ENCODE measurements at places on chromosomes 16 and 17. TPM values are rescaled to one million over a fixed set of nuclear protein-coding genes. Genes with fewer than 3 reads are reported as not detected.
A peak's percentile ranks its signal among the peaks of the same experiment; 100 is the strongest.

The HSD11B2 gene
- total RNA-seq: 0.41 TPM

The TEKT5 gene
- 1.6 TPM for total RNA-seq

The RAC3 gene
- 110 TPM for total RNA-seq

The CRISPLD2 gene
- total RNA-seq: 3.3 TPM

The CCL8 gene
- not detected for total RNA-seq

The HEATR9 gene
- not detected for total RNA-seq

The ANKRD13B gene
- total RNA-seq: 19.6 TPM

GRCh38 chr16:2223942-2224486, 623 bp downstream of the E4F1 start:
- peak; percentile 75 for DNase-seq

- DNase-seq: no peak
Measured at GRCh38 chr17:50690887-50691549, 16.7 kb downstream of the ANKRD40 start.

DNA sequence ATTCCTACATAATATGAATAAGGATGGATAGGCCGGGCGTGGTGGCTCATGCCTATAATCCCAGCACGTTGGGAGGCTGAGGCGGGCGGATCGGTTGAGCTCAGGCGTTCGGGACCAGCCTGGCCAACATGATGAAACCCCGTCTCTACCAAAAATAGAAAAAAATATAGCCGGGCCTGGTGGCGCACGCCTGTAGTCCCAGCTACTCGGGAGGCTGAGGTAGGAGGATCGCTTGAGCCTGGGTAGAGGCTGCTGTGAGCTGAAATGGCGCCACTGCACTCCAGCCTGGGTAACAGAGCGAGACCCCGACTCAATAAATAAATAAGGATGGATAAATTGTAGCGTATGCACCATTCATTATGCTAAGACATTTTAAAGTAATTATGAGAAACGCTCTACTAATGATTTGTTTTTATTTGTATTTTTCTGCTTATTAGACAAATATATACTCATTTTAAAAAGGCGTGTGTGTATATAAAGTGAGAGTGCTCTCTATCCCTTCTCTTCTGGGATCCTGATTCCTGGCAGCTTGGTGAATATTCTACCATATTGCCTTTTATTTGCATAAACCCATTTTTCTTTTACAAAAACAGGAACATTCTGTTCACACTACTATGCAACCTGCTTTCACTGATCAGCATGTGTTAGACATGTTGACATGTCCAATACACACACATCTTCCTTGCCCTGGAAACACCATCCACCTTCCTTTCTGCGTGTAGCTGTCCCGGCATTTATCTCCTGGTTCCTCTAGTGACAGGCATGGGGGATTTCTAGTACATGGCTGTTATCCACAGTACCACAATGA, 26.4 kb downstream of the DDX19A start:
- DNase-seq: no peak

DNA sequence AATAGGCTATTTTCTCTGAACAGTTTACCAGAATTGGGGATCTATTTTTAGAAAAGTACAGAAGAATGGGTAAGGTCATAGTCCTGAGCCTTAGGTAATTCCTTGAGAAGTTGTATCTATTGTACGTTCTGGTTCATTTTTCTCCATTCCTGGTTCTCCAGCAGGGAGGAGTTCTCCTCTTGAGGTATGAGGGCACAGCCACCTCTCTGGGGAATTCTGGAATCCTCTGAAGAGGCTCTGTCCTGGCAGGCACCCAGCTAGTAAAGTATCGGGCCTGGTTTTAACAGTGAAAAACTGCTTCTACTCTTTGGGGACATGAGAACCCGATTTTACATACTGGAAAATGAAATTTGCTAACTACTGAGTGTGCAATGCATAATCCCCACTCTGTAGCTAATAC, 19.6 kb upstream of the PMFBP1 start:
- DNase-seq: no peak

- no peak for DNase-seq
Measured at GRCh38 chr17:73211745-73212144, 18.9 kb downstream of the COG1 start.

GRCh38 chr17:4881761-4882555, 17.4 kb upstream of the C17orf107 start:
- DNase-seq: no peak

DNA sequence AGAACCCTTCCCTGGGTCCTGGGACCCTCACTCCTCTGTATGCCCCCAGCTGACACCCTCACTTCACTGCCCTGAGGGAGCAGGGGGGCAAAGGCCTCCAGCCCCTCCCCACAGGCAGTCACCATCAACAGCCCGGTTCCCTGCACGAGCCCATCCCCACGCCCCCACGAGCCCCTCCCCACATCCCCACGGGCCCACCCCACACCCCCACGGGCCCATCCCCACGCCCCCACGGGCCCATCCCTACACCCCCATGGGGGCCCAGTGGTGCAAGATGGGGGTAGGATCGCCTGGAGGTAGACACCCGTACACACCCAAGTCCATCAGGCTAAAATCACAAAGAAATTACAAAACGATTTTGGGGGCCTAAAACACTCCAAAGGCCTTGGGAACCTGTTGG, 42.3 kb downstream of the LMF1 start:
- no peak for DNase-seq

DNA sequence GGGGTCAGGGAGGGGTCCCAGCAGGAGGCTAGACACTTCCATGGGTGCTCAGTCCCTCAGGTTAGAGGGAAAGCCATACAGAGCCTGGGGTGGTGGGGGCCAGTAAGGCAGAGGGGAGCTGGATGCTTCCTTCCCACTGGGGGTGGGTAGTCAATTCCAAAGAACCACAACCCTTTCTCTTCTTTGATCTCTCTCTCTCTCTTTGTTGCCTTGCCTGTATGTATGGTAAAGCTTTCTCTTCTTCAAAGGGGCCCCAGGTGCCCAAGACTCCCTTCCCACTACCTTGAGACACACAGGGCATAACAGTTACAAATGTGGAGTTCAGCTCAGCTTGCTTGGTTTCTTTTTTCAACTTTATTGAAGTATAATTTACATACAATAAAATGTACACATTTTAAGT, 30.5 kb upstream of the C1QL1 start:
- no peak for DNase-seq

DNA sequence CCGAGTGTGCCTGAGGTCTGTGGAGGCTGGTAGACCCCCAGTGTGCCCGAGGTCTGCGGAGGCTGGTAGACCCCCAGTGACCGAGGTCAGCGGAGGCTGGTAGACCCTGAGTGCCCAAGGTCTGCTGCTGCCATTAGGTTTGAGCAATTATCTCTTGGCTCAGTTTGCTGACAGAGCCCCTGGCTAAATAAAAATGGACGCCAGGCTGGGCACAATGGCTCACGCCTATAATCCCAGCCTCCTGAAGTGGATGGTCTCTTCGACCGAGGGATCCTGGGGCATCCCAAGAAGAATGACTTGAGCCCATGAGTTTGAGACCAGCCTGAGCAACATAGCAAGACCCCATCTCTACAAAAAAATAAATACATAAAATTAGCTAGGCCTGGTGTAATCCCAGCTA, 98.7 kb upstream of the ZNF469 start:
- DNase-seq: no peak

DNA sequence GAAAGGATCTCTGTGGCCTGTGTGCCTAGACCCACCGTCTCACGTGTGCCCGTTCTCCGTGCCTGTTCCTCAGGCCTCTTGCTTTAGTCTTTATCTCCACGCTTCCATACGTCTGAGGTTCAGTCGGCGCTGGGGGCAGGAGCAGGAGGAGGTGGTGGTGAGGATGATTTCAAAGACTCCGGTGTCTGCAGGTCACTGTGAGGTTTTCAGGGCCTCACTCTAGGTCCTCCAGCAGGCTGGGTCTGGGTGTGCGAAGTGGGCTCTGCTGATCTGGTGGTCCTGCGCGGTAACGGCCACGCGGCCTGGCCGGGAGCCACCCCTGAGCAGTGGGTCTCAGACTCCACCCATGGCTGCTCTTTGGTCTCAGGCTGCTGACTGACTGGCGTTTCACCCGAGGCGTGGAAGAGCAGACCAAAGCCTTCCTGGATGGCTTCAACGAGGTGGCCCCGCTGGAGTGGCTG, 14.4 kb upstream of the CLEC18A start:
- no peak for DNase-seq

DNA sequence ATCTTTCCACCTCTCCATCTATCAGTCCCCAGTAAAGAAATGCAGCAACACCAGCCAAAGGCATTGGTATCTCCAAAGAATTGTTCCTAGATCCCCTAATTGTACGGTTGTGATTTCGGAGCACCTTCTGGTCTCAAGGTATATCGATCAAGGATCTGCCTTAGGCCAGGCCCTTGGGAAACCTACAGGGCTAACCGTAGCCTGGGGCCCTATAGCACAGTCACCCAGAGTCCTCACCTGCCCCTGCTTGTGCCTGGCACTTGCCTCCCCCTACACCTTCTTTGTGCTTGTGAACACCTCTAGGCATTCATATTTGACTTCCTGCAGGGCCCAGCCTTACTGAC, 16.8 kb upstream of the AURKB start:
- DNase-seq: no peak

DNA sequence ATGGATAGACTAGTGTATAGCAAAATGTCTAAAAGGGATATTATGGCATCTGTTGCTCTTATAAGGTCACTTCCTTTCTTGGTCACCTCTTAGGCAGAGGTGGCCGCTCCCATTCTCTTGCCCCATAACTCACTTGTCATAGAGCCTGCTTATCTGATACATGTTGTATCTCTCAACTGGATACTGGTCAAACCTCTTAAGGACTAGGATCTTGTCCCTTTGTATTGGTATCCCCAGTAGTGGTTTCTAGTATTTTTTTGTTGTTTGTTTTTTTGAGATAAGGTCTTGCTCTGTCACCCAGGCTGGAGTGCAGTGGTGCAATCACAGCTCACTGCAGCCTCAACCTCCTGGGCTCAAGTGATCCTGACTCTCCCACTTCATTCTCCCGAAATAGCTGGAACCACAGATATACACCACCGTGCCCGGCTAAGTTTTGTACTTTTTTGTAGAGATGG, 27.0 kb downstream of the ZSWIM7 start:
- no peak for DNase-seq

DNA sequence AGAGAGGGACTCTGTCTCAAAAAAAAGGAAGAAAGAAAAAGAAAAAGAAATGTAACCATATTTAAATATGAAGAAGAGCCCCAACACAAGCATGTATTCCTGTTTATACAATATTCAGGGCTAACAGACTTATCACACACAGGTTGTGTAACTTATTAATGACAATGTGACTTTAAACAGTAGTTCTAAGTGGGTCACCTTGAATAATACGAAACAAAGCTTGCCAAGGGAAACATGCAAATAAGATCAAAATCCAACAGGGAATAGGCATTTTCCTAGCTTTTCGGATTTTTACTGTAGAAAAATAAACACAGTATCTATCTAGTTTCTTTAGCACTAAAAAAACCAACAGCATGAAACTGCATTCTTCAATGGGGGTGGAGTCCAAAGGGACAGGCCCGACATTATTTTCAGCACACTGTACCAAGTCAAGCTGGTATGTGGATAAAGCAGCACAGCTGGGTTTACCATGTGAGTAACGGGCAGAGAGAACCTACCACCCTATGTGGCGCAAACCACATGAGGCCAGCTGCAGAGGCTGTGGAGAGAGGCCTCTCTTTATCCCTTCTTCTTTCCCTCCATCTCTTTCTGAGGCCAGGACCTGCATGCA, 45.3 kb downstream of the TOM1L2 start:
- no peak for DNase-seq

GRCh38 chr17:29619251-29619650, 3.5 kb downstream of the CORO6 start:
- no peak for DNase-seq

DNA sequence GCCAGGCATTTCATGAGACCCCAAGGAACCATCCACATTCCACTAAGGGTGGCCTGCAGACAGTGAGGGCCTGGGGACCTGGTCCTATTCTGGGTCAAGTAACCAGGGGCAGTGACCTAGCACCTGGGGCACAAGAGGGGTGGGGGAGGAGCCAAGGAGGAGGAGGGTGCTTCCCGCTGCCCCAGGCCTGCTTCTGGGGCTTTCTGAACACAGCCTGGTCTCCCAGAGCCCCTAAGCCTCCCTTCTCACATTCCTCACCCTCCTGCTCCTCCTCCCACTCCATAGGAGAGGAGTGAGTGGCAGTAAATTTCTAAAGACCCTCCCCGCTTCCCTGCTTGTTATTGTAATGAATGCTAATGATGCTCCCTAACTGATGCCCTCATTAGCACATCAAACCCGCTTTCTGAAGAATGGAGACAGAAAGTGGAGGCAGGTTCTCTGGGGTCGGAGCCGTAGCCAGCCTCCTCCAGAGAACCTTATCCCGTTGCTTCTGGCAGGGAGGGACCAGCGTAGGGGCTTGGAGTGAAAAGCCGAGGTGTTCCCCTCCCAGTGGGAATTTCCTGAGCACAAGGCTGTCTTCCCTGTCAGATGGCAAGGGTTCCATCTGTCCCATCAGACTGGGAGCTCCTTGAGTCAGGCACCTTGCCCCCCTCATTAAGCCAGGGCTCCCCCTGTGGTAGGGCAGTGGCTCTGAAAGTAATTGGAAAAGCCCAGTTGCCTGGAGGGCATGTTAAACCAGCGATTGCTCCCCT, 3.7 kb upstream of the SRCIN1 start:
- DNase-seq: no peak

GRCh38 chr16:69861292-69862030, 89.7 kb upstream of the CLEC18A start:
- DNase-seq: peak; percentile 67

- no peak for DNase-seq
Measured at GRCh38 chr17:38733982-38734973, 4.1 kb downstream of the CISD3 start.
